Memory B cell (primary cell): ENCODE measurements at places on chromosomes 5 and 9.

GRCh38 chr9:84697509-84698114, 28.1 kb downstream of the NTRK2 start:
- DNase-seq = no peak
- H3K27me3 ChIP-seq = peaks cover 12% of the 10 kb centered on the region
- no peak overlapping the region for H3K4me3 ChIP-seq
- no peak overlapping the region for H3K27ac ChIP-seq

- H3K27ac ChIP-seq = no peak overlapping the region
- H3K36me3 ChIP-seq = no peaks in the 10 kb centered on the region
- H3K4me3 ChIP-seq = no peak overlapping the region
- H3K27me3 ChIP-seq = no peaks in the 10 kb centered on the region
These were observed 147.5 kb upstream of the ALDH1B1 start for GRCh38 chr9:38244971-38245370.

GRCh38 chr9:21854594-21854993, 52.2 kb downstream of the MTAP start:
- no peak overlapping the region for H3K4me3 ChIP-seq
- H3K27me3 ChIP-seq = no peaks in the 10 kb centered on the region
- DNase-seq = no peak
- peaks cover 42% of the 10 kb centered on the region for H3K36me3 ChIP-seq
- peak overlapping the region; percentile 23 for H3K27ac ChIP-seq

DNA sequence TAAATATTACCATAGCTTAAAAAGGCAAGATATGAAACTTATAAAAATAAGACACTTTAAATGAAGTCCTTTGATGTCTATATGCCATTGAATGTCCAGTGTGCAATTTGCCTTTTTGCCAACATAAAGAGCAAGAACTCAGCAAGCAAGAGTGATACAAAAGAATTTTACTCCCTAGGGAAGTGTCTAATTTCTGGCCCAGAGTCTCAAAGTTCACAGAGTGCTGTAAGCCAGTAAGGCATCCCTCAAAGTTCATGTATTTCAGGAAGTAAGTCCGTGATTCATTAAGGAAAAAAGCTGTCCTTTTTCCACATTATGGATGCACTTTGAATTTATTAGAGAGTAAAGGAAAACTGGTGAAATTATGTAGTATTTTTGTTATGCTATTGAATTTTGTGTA, 185.2 kb downstream of the CCDC171 start:
- no peaks in the 10 kb centered on the region for H3K27me3 ChIP-seq
- H3K4me3 ChIP-seq = no peak overlapping the region
- H3K4me1 ChIP-seq = no peaks in the 10 kb centered on the region
- no peak for DNase-seq
- no peak overlapping the region for H3K27ac ChIP-seq
- no peaks in the 10 kb centered on the region for H3K36me3 ChIP-seq

DNA sequence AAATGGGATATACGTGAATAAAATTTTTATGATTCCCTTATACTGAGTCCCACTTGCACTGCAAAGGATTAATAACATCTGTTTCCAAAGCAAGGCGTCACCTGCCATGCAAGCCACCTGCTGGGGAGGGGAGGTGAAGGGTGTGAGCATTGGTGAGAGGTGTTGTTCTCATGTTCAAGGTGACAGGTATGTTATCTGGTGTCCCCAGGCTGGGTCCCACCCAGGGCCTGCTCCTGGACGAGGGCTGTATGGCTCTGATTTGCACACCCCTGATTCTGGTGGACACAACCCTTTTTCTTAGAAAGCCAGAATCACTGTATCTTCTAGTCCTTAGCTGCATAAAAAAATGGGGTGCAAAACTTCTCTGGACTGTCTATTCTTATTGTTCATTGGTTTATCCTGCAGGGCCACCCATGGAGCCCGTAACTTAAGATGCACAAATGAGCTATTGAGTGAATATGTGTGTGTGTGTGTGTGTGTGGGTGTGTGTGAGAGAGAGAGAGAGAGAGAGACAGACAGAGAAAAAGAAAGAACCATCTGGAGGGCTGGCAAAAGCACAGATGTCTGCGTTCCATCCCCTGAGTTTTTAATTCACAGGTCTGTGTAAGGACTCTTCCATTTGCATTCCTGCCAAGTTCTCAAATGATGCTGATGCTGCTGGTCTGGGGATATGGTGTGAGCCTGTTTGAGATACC, 53.7 kb downstream of the SYK start:
- DNase-seq = no peak
- H3K4me1 ChIP-seq = peaks cover 51% of the 10 kb centered on the region
- peak overlapping the region; percentile 86 for H3K27ac ChIP-seq

DNA sequence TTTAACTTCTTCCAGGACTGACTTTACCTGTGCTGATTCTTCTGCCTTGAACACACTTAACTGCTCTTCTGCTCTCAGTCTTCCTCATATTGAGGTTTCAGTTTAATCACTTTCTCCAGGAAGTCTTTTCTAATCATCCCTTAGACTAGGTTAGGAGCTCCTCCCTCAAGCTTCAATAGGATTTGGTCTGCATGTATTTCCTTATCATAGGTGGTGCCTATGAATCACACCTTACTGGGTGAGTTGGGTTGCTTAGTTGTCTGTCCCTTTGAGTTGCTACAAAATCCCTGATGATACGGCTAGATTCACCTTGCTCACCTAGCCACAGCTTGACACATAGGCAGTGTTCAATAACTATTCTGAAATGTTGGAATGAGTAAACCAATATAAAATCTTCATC, 164.4 kb downstream of the DNAH5 start:
- no peaks in the 10 kb centered on the region for H3K36me3 ChIP-seq
- no peaks in the 10 kb centered on the region for H3K4me1 ChIP-seq
- no peak overlapping the region for H3K27ac ChIP-seq
- DNase-seq = no peak
- H3K27me3 ChIP-seq = no peaks in the 10 kb centered on the region
- H3K4me3 ChIP-seq = no peak overlapping the region

- peaks cover 10% of the 10 kb centered on the region for H3K4me1 ChIP-seq
- peaks cover 6% of the 10 kb centered on the region for H3K27me3 ChIP-seq
- H3K4me3 ChIP-seq = no peak overlapping the region
- no peak for DNase-seq
These were observed 59.4 kb upstream of the GNA14 start for GRCh38 chr9:77707383-77708063.

- peaks cover 1% of the 10 kb centered on the region for H3K27me3 ChIP-seq
- DNase-seq = no peak
- H3K4me3 ChIP-seq = no peak overlapping the region
- H3K4me1 ChIP-seq = no peaks in the 10 kb centered on the region
- no peaks in the 10 kb centered on the region for H3K36me3 ChIP-seq
- H3K27ac ChIP-seq = no peak overlapping the region
These were observed 78.5 kb downstream of the MYO10 start for GRCh38 chr5:16857635-16858034.

DNA sequence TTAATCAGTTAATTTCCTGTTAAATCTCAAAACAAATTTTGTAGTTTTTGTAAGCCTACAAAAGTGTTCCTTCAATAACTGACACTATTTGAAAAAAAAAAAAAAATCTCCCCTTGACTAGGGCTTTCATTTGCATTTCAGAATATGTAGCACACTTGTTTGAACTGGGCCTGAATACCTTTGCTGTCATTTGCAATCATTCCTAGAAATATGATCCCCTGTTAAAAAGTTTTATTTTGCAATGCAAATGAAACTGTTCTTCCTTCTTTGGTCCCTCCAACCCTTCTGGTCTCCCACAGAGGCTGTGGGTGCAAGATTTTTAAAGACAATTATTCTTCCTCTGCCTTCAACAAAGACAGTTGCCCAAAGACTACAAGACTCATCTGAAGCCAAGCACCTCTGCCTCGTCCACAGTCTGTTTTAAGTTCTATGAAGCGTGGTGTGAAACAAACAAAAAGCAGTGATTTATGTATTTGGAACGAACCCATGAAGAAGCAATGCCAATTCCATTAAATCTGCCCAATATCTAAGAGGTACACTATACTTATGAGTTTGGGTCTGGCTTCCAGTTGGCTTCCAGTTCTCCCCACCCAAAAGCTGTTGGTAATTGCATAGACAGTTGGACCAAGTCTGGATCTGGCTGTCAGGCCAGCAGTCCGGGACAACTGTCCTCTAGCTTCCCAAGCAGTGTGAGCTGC, 66.1 kb downstream of the CFAP90 start:
- no peak overlapping the region for H3K4me3 ChIP-seq
- H3K4me1 ChIP-seq = no peaks in the 10 kb centered on the region
- no peak overlapping the region for H3K27ac ChIP-seq
- no peaks in the 10 kb centered on the region for H3K36me3 ChIP-seq

- no peaks in the 10 kb centered on the region for H3K27me3 ChIP-seq
- no peak overlapping the region for H3K27ac ChIP-seq
- H3K36me3 ChIP-seq = no peaks in the 10 kb centered on the region
- no peak overlapping the region for H3K4me3 ChIP-seq
- DNase-seq = no peak
These were observed 21.7 kb downstream of the LPAR1 start for GRCh38 chr9:111016426-111017045.

DNA sequence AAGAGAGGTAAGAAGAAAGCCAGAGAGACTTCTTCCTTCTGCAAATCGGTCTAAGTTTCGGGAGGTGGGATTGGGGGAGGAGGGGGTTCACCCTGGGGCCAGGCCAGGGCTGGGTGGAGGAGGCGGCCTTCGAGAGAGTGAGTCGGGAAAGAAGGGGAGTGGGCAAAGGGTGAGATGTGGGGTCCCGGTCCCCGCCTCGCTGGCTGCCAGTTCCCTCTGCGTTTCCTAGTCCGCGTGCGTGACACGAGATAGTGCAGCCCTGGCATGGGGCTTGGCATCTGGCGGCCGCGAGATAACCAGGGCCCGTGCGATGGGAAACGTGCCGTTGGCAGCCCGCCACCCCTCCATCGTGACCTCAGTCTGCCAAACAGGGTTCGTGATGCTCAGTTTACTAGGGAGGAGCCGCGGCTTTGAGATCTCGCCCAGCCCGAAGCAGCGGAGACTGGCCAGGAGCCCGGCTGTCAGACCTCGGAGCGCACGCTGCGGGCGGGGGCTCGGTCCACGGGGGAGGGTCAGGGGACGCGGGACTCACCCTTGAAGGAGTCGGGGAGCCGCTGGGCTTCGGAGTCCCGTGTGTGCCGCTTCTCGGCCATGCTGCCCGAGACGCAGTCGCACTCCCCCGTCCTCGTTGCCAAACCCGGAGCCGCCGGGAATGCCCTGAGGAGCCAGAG, at the start of gene STOM:
TSS of gene STOM (minus strand) at position 656 of the 671 bp plus-strand sequence. CDS start at position 593, 63 bp downstream.
- peak within 1 kb of the TSS; percentile 91 for H3K4me3 ChIP-seq
- no peaks in the 10 kb centered on the region for H3K27me3 ChIP-seq
- peaks cover 13% of the 10 kb centered on the region for H3K4me1 ChIP-seq
- peaks cover 2% of the 10 kb centered on the region for H3K36me3 ChIP-seq

GRCh38 chr5:17734011-17734410, 99.8 kb downstream of the TAF11L14 start:
- H3K27ac ChIP-seq = no peak overlapping the region
- H3K36me3 ChIP-seq = no peaks in the 10 kb centered on the region
- no peak for DNase-seq
- H3K4me1 ChIP-seq = no peaks in the 10 kb centered on the region
- H3K27me3 ChIP-seq = peaks cover 2% of the 10 kb centered on the region

- H3K27me3 ChIP-seq = peaks cover 16% of the 10 kb centered on the region
- no peak overlapping the region for H3K27ac ChIP-seq
- H3K4me3 ChIP-seq = no peak overlapping the region
- no peak for DNase-seq
- peaks cover 7% of the 10 kb centered on the region for H3K4me1 ChIP-seq
These were observed 19.6 kb downstream of the CRB2 start for GRCh38 chr9:123375469-123376132.

GRCh38 chr5:173565491-173566072, 50.9 kb downstream of the BOD1 start:
- DNase-seq = no peak
- peaks cover 5% of the 10 kb centered on the region for H3K36me3 ChIP-seq
- peaks cover 18% of the 10 kb centered on the region for H3K27me3 ChIP-seq
- no peak overlapping the region for H3K27ac ChIP-seq

DNA sequence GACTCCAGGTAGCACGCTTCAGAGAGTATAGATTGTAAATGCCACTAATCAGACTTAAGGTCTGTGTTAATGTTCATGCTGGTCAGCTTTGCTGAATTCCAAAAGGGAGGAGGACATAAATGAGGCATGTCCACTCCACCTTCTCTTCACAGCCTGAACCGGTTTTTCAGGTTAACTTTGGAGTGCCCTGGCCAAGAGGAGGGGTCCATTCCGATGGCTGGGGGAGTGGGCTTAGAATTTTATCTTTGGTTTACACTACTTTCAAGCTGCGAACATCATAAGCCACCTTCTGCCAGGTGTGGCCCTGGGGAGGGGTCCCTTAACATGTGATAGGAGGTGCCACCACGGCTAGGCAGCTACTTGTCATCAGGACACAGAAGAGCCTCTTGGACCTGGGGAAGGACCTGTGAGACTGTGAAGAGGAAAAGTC, 24.2 kb downstream of the ABO start:
- no peak for DNase-seq
- no peak overlapping the region for H3K27ac ChIP-seq
- no peaks in the 10 kb centered on the region for H3K36me3 ChIP-seq
- no peaks in the 10 kb centered on the region for H3K4me1 ChIP-seq
- H3K27me3 ChIP-seq = peaks cover 9% of the 10 kb centered on the region
- no peak overlapping the region for H3K4me3 ChIP-seq

GRCh38 chr9:38390442-38390841, 2.1 kb upstream of the ALDH1B1 start:
- peaks cover 18% of the 10 kb centered on the region for H3K4me1 ChIP-seq
- no peak overlapping the region for H3K27ac ChIP-seq
- DNase-seq = no peak
- peaks cover 2% of the 10 kb centered on the region for H3K27me3 ChIP-seq

DNA sequence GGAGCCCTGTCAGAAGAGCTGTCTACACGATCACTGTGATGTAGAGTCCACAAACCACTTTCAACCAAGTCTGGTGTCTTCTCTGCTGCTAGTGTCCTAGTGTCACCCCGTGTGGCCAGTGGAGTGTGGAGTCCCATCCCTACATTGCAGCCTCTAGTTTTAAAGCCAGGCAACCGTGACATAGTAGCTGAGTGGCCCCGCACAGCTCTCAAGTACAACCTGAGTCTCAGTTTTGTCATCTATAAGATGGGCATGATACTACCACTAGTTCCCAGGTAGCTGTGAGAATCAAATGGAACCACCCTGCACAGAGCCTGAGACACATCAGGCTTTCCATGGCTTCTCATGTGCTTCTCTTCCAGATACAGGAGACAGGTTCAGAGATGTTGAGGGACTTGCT, 43.2 kb upstream of the AKNA start:
- H3K27me3 ChIP-seq = peaks cover 1% of the 10 kb centered on the region
- DNase-seq = no peak
- H3K27ac ChIP-seq = no peak overlapping the region
- no peaks in the 10 kb centered on the region for H3K4me1 ChIP-seq
- no peak overlapping the region for H3K4me3 ChIP-seq

- H3K4me3 ChIP-seq = no peak overlapping the region
- H3K27ac ChIP-seq = no peak overlapping the region
- no peaks in the 10 kb centered on the region for H3K4me1 ChIP-seq
- H3K36me3 ChIP-seq = no peaks in the 10 kb centered on the region
- H3K27me3 ChIP-seq = peaks cover 5% of the 10 kb centered on the region
- DNase-seq = no peak
These were observed 38.9 kb upstream of the NMUR2 start for GRCh38 chr5:152443935-152444334.

- no peak within 1 kb of the TSS for H3K4me3 ChIP-seq
- peaks cover 2% of the 10 kb centered on the region for H3K36me3 ChIP-seq
- DNase-seq = no peak
These were observed at the start of gene SVEP1 for GRCh38 chr9:110579034-110579861. TSS of gene SVEP1 (minus strand) at chr9:110579741. CDS start at chr9:110579543, 198 bp downstream.

GRCh38 chr9:72203205-72203803, 54.1 kb downstream of the GDA start:
- H3K27ac ChIP-seq = no peak overlapping the region
- H3K4me3 ChIP-seq = no peak overlapping the region
- H3K4me1 ChIP-seq = no peaks in the 10 kb centered on the region
- H3K36me3 ChIP-seq = no peaks in the 10 kb centered on the region
